Activated CD4-positive, alpha-beta T cell treated with anti-CD3 and anti-CD28 coated beads, Interleukin-2, amount 50 U/mL, for 4 hours (primary cell): ENCODE measurements at places on chromosomes 1 and 21.

DNA sequence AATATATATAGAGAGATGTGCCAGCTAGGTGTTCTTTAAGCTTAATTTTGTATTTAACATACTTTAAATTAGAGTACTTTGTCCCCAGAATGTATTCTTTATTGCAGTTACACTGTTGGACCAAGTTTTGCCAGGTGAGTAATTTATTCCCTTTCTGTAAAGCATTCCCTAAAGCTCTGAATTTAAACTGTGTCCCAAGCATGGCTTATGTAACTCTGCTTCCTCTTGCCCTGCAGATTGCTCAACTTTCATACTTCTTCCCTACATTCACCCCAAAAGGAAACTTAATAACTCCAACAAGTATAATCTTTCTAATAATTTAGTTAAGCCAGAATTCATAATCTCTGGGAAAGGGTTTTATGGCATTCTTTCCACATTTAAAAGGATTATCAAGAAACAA lies 5.6 kb downstream of the LYPLAL1 start:
- DNase-seq, result no peak

- DNase-seq, result no peak
Observed at GRCh38 chr1:6811583-6811982, 26.3 kb downstream of the CAMTA1 start.

DNA sequence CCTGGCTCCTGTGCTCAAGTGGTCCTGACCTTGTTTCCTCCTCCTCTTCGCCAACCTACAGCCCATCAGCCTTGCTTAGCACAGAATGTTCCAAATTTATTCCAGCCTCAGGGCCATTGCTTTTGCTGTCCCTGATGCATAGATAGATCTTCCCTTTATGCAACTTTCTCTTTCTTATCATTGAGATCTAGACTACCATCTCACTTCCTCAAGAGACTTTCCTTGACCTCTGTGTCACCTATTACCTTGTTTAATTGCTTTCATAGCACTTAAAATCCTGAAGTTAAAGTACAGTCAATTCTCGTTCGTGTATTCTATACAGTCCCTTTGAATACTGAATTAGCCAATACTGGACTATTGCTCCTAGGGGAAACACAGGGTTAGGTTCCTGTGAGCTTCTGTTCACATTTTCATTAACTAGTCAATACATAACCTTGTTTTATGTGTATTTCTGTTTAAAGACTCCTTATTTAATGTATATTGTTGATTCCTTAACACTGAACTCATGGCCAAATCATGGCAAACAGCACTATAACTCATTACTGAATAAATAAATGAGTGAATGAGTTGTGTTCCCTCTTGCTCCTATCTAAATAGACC lies 26.2 kb upstream of the MCOLN3 start:
- DNase-seq, result no peak

DNA sequence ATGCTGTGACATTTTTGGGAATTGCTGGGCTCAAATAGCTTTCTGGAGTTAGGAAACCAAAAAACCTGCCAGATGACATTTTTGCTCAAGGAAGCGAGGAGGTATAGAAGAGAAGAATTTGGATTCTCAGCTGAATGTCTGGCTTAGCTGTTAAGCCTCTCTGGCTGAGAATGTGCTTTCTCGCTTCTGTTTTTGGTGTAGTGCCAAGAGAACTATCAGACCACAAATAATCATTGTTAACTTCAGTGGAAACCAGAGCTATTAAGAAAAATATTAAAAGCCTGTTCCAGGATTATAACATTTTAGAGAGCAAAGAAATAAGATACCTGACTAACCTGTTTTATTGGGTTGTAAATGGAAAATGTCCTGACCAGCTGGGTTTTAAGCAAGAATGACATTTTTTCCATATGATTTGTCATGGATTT lies 39.5 kb upstream of the DIPK1A start:
- DNase-seq, result no peak

- no peak for DNase-seq
Observed at GRCh38 chr1:156283521-156283920, 604 bp upstream of the TMEM79 start.

DNA sequence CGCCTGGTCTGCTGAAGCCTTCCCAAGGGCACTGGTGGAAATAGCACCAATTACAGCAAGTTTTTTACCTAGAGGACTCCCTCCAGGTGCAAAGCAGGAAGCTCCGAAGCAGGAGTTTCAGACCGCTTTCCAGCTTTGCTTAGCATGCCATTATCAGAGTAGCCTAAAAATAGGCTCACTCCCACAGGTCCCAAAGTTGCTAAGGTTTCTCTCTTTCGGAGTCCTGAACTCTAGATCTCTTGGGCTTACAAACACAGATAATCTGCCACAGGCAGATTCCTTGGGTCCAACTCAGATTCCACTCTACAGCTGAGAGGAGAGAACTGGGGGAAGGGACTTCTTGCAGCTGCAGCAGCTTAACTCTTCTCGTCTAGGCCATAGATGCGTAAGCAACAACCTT lies 22.5 kb downstream of the ZMYND12 start:
- no peak for DNase-seq

DNA sequence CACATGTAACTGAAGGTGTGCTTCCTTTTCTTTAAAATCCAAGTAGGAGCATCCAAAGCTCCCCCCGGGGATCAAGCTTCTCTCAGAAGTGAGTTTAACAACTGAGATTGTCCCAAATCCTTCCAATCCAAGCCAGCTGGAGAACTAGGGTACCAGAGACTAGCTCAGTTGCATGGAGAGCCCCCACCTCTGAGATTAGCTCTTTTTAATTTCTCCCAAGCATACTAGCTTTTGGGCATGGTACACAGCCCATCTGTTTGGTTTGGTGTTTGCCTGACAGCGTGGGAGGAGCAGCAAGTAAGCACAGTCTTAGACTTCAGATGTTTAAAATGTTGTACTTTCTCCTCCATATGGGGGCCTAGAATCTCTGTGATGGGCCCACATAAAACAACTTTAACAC lies 142.8 kb downstream of the ASTN1 start:
- DNase-seq, result no peak

DNA sequence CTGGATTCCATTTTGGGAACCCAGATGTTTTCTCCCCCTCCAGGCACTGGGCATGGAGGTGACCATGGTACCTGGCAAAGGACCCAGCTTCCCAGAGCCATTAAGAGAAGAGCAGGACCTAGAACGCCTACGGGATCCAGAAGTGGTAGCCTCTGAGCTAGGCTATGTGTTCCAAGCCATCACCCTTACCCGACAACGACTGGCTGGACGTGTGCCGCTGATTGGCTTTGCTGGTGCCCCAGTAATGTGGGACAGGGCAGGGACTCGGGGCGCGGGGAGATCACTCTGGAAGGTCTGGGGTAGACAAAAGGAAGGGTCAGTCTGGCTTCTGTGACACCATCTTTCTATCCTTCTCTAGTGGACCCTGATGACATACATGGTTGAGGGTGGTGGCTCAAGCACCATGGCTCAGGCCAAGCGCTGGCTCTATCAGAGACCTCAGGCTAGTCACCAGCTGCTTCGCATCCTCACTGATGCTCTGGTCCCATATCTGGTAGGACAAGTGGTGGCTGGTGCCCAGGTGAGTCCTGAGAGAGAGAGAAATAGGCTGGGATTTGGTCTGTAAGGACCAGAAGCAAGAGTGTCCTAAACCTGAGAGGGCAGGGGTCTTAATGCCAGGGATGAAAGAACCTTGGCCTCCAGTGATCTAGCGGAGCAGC lies 1.6 kb downstream of the UROD start:
- DNase-seq, result no peak

DNA sequence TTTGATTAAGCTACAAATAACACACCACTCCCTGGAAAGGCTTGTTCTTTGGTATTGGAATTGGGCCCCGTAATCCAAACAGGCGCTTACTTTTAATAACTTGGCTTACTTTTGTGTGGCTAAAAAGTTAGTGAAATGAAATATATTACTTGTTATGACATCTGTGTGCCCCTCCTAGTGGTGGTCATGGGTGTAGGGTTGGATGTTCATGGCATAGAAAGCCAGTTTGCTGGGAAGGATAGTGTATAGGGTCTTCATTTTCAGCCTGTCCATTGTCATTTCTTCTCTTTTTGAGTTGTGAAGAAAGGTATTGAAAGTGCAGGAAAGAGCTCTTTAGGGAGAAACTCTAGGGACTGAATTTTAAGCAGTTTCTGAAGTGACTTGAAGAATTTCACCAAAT lies 5.9 kb downstream of the CDC14A start:
- no peak for DNase-seq

GRCh38 chr21:22993822-22994574 lies 1995.8 kb downstream of the NCAM2 start:
- DNase-seq, result no peak

GRCh38 chr1:47785561-47786271 lies 211.5 kb downstream of the TRABD2B start:
- DNase-seq, result no peak

- no peak for DNase-seq
Observed at GRCh38 chr1:227299241-227299627, 19.1 kb downstream of the CDC42BPA start.

DNA sequence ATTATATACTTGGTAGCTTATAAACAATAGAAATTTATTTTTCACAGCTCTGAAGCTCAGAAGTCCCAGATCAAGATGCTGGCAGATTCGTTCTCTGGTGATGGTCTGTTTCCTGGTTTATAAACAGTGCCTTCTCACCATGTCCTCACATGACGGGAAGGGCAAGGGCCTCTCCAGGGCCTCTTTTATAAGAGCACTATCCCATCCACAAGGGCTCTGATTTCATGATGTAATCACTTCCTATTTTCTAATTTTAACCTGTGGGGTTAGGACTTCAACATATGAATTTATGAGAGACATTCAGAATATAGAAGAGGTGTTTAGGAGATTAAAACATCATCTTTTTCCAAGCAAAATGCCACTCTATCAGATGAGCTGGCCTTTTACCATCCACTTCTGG lies 32.1 kb upstream of the PLPPR4 start:
- DNase-seq, result no peak

- no peak for DNase-seq
Observed at GRCh38 chr1:183571678-183572268, 18.5 kb downstream of the NCF2 start.

- peak; percentile 37 for DNase-seq
Observed at GRCh38 chr1:54081306-54082270, 28.2 kb downstream of the TCEANC2 start.

DNA sequence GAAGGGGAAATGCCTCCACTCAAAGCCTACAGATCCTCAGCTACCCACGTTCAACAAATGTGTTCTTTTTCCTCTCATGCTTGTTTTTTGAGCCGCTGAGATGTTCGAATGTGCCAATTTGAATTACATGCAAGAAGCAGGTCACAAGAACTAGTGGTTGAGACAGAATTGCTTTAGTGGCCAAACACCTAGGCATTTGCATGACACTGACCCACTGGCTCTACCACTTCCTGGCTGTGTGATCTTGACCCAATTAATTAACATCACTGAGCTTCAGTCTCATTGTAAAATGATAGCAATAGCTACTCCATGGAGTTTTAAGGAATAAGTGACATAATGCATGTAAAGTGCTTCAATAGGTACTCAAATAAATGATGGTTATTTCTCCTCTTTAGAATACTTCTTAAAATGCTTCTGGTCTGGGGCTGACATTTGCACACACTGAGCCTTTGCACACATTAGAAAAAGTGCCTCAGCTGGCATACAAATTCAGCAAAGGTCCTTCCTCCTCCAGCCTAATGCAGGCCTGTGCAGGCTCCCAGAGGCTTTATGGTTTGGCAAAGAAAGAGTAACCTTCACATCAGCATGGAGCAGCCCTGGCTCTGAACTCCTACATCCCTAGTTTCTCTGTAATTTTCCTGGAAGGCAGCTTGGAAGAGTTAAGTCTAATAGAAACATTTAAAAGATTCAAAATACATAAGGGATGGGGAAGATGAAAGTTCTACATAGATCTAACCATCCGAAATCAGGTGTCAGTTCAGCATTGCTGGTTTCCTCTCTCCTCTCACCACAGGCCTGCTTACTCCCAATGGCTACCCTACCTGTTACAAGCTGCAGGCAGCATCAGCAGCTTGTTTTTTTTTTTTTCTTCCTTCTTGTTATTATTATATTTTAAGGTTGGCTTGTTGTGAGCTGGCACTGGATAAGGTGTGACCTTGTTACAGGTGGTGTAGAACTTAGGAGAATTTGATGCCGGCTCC lies 107.4 kb downstream of the TBX19 start:
- no peak for DNase-seq

- no peak for DNase-seq
Observed at GRCh38 chr1:115278211-115278610, 59.8 kb downstream of the NGF start.

DNA sequence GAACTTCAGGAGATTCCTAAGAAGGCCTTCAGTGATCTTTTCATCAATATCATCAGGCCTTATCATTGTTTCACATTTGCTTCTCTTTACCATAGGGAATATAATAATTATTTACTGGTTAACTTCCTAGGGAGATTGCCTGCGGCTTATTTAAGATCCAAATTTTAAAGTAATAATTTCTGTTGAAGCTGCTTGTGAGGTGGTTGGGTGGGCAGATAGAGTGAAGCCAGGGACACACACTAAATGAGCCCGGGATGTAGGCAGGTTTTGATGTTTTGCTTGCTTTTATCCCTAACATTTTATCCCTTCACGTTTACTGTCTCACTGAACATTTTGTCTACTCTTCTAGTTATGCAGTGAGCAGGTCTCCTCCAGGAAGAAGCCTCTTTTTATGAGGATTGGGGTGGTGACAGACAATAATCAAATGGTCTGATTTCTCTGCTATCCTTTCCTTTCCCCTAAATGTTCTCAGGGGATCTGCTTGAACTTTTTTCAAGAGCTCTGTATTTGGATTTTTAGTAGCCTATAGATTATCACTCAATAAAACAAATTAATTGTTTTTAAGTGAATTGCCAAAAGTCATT lies 164.7 kb downstream of the RUNX1 start:
- no peak for DNase-seq

- no peak for DNase-seq
Observed at GRCh38 chr1:211616231-211616964, 37.4 kb upstream of the SLC30A1 start.

GRCh38 chr1:33025180-33025569 lies 11.5 kb downstream of the AK2 start:
- no peak for DNase-seq

- DNase-seq, result no peak
Observed at GRCh38 chr1:1287288-1288110, 7.3 kb downstream of the SCNN1D start.

DNA sequence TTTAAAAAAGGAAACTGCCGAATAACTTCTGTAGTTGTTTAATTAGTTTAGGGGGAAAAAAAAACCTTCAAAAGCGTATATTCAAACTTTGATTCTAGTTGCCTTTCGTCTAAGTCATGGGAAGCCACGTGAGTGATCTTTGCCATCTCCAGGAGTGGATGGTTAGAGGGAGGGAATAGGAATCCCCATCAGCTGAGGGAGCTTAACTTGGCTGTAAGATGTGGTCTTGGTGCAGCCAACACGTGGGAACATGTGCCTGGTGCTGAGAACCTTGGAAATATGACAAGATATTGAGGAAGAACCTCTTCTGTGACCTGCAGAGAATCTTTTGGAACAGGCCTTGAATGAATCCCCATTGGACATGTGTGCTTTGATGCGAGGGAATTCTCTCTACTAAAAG lies 1.7 kb downstream of the BACE2 start:
- DNase-seq, result no peak

DNA sequence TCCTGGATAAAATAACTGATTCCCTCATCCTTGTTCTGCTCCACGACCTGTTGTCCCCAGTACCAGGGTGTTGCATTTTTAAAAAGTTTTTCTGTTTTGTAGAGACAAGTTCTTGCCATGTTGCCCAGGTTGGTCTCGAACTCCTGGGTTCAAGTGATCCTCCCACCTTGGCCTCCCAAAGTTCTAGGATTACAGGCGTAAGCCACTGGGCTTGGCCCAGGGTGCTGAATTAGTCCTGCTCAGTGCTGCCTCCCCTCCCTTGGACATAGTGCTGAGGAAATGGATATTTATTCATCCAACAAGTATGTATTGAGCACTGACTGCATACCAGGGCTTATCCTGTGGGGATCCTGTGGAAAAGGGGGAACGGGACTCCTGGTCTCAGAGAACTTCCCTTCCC lies 126.4 kb downstream of the PTPRU start:
- DNase-seq, result no peak
